G401 (cell line): ENCODE measurements at places on chromosomes 3 and 15.

GRCh38 chr3:148455098-148455497 is 242.6 kb upstream of the AGTR1 start:
- DNase-seq = no peak

DNA sequence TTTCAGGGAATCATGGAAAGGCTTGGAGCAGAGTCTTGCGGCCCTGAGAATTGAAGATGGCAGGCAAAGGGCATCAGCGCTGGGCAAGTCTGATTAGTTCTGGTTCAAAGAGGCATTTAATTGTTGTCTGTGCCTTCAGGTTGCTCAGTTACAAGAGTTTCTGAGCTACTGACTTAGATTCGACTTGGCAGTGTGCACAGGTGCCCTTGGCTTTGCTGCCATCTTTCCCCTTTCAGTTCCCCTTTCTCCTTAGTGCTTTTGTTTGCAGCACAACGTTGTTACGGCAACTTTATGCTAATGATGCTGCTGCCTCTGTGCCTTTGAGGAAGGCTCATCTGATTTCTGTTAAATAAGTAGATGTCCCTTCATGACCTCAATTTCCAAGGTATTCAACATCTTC is 12.5 kb downstream of the P2RY14 start:
- no peak for DNase-seq

DNA sequence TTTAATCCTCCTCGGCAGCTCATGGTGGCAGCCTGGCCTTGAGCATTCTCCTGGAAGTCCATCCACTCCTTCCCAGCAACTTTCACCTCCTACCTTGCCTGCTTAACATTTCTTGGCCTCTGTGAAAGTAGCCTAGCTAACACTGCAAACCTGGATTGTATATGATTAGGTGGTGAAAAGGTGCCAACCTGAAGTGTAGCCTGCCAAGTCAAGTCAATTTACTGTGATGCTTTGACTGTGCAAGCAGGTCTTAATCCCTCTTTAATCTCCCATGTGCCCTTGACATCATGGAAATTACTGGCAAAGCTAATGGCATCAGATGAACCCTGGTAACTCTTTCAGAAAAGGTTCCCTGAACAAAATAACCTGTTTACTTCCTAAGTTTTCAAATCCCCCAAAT is 169.7 kb upstream of the NR2F2 start:
- DNase-seq = no peak

DNA sequence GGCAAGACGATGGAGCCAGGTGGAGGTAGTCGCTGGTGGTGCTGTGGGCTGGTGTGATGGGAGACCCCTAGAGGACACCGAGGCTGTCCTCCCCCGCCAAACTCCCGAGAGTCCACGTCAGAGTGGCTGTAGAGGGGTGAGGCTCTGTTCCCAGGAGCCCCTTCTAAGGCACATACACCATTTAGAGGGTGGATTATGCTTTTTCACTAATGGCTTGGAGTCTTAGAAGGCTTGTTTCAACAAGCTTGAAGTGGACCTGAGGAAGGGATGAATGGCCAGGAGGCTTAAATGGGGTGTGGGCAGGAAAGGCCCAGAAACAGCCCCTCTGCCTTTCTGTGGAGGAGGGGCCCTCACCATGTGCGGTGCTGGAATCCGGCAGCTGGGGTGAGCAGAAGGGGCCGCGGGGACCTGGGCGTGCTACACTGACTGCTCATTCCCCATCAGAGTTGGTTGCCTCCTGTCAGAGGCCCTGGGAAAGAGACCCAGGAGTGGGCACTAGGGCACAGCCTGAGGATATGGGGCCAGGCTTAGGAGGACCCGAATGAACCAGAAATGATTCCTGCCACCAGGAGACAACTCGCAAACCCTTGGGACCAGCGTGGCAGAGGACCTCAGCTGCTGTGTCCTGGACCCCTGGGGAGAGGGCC is 66.2 kb downstream of the FEM1B start:
- DNase-seq = no peak

DNA sequence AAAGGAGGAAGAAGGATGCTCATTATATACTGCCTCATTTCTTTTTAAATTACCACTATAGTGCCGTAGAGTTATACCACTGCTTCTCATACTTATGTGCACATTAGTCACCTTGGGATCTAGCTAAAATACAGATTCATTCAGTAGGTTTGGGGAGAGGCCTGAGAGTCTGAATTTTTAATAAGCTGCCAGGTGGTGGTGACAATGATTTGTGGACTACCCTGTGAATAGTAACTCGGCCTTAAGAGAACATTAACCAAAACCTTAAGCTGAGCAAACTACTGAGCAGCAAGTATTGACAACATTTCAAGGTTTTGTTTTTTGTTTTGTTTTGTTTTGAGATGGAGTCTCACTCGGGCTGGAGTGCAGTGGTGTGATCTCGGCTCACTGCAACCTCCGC is 19.8 kb downstream of the UBA5 start:
- DNase-seq = no peak

GRCh38 chr15:76056931-76057330 is 2.9 kb upstream of the TMEM266 start:
- DNase-seq = peak; percentile 47

- DNase-seq = no peak
These were observed 60.7 kb downstream of the TIMP4 start for GRCh38 chr3:12097971-12098370.

DNA sequence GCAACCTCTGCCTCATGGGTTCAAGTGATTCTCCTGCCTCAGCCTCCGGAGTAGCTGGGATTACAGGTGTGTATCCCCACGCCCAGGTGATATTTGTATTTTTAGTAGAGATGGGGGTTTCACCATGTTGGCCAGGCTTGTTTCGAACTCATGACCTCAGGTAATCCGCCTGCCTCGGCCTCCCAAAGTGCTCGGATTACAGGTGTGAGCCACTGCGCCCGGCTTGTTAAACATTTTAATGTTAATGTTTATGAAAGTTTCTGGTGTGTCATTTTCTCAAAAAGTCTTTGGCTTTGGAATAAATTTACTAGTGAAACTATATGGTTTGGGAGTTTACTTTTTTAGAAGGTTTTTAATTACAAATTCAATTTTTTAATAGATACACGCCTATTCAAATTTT is 698.8 kb downstream of the MECOM start:
- no peak for DNase-seq

DNA sequence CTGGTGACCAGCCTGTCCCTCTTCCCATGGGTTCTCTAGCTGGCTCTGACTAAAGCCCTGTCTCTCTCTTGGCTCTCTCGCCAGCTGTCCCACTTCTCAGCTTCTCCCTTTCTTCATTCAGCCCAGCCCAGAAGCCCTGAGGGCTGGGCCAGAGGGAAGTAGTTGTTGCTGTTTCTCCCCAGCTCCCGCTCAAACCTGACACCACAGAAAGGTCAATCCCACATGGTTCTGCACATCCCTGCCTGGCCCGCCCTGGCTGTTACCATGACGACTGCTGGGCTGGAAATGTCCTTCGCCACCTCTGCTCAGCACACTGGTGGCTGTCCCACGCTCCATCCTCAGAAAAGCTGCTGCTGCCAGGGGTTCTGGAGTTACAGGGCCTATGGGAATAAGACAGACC is 25.9 kb downstream of the CCDC32 start:
- DNase-seq = no peak

DNA sequence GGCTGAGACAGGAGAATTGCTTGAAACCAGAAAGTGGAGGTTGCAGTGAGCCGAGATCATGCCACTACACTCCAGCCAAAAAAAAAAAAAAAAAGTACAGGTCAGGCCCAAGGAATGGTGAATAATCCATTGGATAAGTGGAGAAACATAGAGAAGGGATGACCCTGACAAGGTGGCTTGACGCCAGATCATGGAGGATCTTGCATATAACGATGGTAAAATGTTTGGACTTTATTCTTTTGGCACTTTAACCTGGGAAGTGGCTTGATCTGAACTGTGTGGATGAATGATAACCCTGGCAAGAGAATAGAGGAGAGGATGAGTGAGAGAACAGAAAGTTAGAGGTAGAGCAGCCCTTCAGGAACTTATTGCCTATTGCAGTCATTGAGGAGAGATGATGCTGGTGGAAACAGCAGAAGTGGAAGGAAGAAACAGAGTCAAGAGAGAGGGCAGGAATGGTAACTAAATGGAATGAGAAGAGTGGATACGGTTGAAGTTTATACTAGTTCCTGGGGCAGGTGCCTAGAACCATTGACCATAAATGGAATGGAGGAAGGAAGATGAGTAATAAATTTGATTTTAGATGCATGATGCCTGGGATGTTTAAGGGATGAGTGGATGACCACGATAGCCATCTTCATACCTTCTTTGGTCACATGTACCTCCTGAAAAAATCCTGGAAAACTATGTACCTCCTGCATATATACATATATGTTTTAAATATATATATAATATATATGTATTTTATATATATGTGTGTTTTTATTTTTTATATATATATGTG is 57.8 kb downstream of the BLM start:
- DNase-seq = no peak

- no peak for DNase-seq
These were observed 103.1 kb downstream of the VGLL3 start for GRCh38 chr3:86887876-86888275.

DNA sequence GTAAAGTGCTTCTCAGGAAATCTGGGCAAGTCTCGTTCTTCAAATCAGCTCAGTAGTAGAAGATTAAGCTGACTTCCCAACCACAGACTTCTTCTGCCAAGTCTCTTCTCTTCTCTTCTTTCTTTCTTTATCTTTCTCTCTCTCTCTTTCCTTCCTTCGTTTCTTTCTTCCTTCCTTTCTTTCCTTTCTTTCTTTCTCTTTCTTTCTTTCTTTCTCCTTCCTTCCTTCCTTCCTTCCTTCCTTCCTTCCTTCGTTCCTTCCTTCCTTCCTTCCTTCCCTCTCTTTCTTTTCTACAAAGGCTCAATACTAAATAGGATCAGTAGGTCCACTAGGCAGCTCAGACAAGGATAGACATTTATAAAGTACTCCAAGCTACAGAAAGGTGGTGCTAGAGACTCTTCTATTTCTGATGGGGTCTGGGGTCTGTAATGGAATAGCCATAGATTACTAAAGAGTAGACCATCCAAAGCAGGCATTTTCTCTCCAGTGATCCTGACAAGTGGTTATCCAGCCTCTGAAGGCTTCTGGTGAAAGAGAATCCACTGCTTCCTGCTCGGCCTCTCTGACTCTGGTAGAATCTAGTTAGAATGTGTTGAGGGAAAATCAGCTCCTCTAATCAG is 100.8 kb downstream of the TPRG1 start:
- no peak for DNase-seq

- no peak for DNase-seq
These were observed 51.7 kb downstream of the PCSK6 start for GRCh38 chr15:101437618-101438481.

GRCh38 chr3:167466966-167467365 is 6.9 kb downstream of the SERPINI2 start:
- DNase-seq = no peak

DNA sequence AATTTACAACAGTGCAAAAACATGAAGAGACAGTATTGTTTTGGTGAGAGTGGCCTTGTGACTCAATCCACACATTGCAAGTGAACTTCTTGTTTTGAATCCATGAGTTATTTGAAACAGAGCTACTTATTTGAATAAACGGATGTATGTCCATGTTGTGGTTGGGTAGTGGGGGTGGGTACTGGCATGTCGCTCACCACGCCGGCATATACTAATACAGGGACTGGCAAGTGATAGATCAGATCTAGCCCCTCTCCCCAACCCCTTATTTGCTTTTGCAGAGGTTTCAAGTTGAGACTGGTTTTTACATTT is 83.8 kb downstream of the EDEM1 start:
- no peak for DNase-seq

DNA sequence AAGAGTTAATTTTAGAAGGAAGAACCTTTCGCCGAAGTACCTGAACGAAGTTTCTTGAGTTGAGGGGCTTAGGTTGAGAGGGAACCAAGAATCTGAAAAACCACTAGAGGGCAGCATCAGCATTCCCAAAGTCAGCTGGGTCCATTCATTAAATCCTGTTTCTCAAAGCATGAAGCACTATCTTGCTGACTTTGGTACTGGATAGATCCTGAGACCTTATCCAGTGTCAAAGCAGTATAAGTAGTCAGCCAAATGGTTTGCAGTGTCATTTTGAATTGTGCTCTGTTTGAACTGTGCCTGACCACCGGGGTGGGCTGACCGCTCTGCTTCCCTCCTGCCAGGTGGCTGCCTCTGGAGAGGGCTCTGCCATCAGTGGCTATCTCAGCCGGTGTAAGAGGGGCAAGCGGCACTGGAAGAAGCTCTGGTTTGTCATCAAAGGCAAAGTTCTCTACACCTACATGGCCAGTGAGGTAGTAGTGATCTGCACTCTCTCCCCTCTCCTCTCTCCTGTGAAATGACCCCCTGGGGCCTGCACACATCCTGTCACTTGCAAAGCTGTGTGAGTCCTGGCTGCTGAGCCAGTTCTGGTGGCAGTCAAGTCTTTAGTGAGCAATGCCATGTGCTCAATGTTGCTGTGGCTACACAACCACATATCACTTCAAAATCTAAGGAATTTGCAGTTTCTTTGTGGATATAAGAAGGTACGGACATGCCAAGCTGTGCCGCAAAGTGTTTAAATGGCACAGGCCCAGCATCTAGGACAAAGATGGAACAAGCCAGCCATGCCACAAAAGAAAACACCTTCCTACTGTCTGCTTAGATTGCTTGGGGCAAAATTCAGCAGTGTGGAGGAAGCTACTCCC is 21.4 kb upstream of the NR2C2 start:
- peak; percentile 70 for DNase-seq

- DNase-seq = no peak
These were observed 61.7 kb downstream of the STRIT1 start for GRCh38 chr3:155231792-155232191.

GRCh38 chr3:6089780-6090179 is 771.1 kb upstream of the GRM7 start:
- no peak for DNase-seq

GRCh38 chr3:38823186-38823585 is 7.2 kb upstream of the SCN10A start:
- DNase-seq = no peak

DNA sequence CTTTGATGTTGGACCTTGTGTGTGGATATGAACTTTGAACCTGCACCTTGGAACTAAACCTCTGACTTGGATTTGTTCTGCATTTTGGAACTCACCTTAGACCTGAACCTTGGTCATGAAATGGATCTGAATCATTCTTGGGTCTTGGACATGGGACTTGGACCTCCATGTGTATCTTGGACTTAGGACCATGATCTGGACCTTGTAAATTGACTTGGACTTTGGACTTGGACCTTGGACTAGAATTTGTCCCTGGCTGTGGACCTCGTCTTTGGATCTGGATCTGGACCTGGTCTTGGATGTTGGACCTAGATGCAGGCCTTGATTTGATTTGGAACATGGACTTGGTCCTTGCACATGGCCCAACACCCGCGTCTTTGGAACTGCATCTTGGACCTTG is 45.4 kb downstream of the ZNF589 start:
- DNase-seq = no peak

DNA sequence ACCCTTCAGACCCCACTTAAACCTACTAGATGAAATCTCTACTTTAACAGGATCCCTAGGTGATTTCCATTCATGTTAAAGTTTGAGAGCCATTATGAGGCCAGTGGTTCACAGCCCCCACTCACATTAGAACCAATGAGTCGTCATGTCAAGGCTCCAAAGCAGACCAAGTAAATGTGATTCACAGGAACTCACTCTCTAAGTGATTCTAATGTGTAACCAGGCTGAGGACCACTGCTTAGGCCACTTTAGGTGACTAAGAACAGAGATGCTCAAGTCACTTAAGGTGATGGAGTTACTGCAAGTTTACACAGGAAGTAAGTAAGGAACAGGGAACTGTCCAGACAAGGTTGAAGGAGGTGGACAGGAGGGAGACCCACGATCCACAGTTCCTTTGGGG is 7.7 kb downstream of the GALNT15 start:
- no peak for DNase-seq
